ENCODE measurements at places on chromosomes 1 and 21.

GRCh38 chr1:207191776-207192175 is 87.7 kb downstream of the C4BPA start:
- H3K27me3 ChIP-seq = no peaks in the 10 kb centered on the region
- H3K36me3 ChIP-seq = no peaks in the 10 kb centered on the region
- H3K27ac ChIP-seq = no peak overlapping the region
- no peak for DNase-seq
- H3K4me3 ChIP-seq = no peak overlapping the region
- no peaks in the 10 kb centered on the region for H3K4me1 ChIP-seq

DNA sequence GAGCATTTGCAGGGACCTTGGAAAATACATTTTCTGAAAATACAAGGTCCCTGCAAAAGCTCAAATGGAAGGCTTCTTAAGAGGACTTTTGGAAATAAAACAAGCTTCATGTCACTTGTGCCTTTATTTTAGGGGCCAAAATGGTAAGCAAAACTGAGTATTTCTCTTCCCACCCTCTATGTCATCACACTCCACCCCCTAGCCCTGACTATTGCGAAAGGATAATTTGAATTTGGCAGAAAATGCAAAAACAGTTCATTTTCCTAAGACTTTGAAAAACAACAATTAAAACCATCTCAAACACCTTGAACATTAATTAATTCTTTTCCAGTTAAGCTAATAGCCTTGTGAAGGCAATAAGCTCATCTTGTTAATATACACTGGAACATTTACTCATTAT is 201.7 kb downstream of the TM2D1 start:
- H3K4me3 ChIP-seq = no peak overlapping the region
- DNase-seq = no peak
- H3K27me3 ChIP-seq = no peaks in the 10 kb centered on the region
- H3K4me1 ChIP-seq = no peaks in the 10 kb centered on the region
- H3K36me3 ChIP-seq = no peaks in the 10 kb centered on the region

DNA sequence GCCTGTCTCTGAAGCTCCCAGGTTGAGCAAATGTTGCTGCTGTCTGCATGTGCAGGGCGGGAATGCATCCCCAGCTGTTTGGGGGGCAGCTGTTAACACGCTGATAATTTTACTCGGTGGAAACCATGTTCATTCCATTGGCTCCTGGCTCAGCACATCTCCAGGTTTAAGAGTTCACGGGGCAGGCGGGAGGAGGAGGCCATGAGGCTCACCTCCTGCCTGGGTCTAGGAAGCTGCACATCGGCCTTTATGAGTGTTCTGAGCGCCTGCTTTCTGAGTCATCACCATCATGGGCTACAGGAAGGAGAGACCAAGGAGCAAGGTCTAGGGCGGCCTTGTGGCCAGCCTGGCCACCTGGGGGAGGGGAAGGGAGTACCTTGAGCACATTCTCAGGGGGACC is 29.7 kb downstream of the AJAP1 start:
- H3K4me1 ChIP-seq = no peaks in the 10 kb centered on the region
- no peaks in the 10 kb centered on the region for H3K27me3 ChIP-seq
- no peaks in the 10 kb centered on the region for H3K36me3 ChIP-seq
- DNase-seq = no peak
- H3K4me3 ChIP-seq = no peak overlapping the region

GRCh38 chr1:200899954-200900867 is 5.5 kb downstream of the INAVA start:
- H3K36me3 ChIP-seq = no peaks in the 10 kb centered on the region
- no peak for DNase-seq
- no peak overlapping the region for H3K4me3 ChIP-seq
- no peaks in the 10 kb centered on the region for H3K27me3 ChIP-seq
- peaks cover 57% of the 10 kb centered on the region for H3K4me1 ChIP-seq

DNA sequence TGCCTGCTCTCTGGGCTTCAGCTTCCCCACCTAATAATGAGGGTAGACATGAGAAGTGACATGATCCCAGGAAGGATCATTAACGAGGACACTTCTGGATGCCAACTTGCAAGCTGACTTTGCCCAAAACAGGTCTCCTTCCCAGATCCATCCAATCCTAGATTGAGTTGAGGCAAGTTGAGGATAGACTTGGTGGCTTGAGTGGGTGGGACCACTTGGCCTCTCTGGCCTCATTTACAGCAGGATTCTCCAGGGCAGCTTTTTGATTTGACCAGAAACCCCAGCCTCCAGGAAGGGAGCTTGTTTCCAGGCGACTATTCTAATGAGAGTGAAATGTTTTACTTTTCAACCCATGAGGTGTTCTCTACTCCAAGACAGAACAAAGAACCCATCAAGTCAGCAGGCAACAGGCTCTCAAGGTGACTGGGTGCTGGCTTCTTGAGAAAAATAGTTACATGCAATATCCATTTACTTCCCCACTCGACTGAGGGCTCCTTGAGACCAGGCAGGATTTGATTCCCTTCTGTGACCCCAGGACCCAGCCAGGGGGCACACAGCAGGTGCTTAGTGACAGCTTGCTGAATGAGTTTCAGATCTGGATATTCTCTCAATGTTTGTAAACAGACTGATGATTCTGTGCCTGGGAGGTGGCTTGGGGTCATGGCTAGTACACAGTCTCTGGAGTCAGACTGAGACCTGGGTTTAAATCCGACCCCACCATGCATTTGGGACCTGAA is 128.2 kb downstream of the DMRTB1 start:
- DNase-seq = peak; percentile 1
- H3K4me1 ChIP-seq = no peaks in the 10 kb centered on the region
- no peaks in the 10 kb centered on the region for H3K36me3 ChIP-seq

DNA sequence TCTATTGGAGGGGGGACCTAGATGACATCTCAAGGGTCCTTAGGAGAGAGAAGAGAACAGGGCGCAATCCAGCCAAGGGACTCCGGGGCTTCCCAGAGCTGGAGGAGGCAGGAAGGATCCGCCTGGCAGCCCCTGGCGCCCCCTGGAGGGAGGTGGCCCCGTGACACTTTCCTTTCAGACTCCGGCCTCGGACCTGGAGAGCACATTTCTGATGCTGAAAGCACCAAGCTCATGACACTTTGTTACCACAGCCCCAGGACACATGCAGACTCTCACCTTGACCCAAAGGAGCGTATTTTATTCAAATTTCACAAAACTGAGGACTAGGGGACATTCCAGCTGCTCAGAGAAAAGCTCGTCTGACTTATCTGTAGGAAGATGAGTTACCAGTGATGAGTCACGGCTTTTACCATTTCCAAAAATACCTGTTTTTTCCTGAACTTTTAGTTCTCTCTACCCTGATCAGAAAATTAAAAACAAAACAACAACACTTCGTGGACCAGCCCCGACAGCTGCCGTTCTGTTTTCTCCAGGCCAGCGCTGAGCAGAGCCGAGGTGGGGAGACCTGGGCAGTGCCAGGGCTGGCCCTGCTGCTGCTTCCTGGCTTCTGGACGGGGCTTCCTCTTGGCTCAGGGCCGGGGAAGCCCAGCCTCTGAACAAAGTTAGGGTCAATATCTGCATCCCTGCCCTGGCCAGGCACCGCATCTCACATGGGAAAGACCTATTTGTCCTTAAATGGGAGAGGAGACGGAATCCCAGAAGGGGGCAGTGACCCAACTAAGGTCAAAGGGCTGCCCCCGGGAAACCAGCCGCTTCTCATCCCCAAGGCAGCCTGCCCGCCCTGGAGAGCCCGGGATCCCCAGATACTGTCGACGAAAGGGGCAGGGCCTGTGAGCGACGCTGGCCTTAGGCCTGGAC is 21.6 kb upstream of the POFUT2 start:
- H3K36me3 ChIP-seq = no peaks in the 10 kb centered on the region
- H3K4me3 ChIP-seq = no peak overlapping the region
- peak; percentile 70 for DNase-seq
- H3K27ac ChIP-seq = peak overlapping the region; percentile 75
- H3K4me1 ChIP-seq = peaks cover 22% of the 10 kb centered on the region

Data from transverse colon (tissue), 4 donors.